ENCODE measurements at places on chromosomes 12 and 14. TPM values are rescaled to one million over a fixed set of nuclear protein-coding genes. Genes with fewer than 3 reads are reported as not detected.

SERPINA1 gene
- total RNA-seq = 5.1 TPM

BCAT1 gene
- total RNA-seq = 187 TPM

PLEKHD1 gene
- not detected for total RNA-seq

ATG2B gene
- 8.5 TPM for total RNA-seq

OVCH1 gene
- not detected for total RNA-seq

C12orf42 gene
- 2.0 TPM for total RNA-seq

DNA sequence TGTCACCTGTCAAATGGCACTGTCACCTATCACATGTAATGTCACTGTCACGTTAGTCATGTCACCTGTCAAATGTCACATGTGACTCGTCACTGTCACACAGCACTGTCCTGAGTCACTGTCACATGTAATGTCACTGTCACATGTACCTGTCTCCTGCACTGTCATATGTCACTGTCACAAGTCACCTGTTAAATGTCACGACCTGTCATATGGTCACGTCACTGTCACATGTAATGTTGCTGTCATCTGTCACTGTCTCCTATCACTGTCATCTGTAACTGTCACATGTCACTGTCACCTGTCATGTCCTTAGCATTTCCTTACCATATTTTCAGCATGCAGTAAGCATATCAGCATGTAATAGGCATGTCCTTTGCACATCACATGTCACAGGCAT, 27.1 kb upstream of the TESC start:
- no peak for DNase-seq

GRCh38 chr12:69610729-69611128, at the start of gene LRRC10:
LRRC10 (minus strand) TSS chr12:69610907; CDS start chr12:69610838, 69 bp downstream.
- no peak for DNase-seq

DNA sequence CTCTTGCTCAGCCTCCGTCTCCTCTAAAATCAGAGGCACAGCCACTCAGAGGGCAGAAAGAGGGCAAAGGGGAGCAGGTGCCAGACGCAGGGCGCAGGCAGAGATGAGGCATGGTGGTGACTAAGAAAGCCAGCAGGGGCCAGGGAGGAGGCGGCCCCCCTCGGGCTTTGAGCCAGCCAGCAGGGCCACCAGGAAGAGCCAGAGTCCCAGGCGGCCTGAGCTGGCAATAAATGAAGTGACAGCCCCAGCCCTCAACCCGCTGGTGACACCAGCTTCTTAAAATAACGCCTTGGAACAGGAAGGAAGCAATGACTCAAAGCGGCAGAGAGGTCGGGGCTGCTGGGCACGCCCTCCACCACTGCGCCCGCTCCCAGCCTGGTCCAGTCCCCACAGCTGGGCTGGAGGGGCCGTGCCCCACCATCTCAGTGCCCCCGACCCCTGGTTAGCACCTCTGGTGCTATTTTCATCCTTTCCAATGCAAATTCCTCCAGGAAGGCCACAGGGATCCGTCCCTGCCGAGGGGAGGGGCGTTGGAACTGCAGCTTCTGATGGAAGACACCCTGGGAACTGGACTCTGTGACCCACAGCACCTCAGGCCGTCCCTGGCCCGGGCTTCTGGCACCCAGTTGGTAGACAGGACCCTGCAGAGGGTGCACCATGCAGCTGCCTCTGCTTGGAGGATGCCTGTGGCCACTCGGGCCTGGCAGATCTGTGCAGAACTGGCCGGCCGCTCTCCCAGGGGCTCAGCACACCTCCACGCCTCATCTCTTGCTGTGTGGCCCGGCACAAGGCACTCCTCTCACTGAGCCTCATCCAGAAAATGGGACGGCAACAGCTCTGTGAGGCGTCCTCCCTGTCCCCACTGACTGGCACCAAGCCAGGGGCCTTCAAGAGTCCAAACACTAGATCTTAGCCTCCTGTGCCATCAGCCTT, 113.7 kb downstream of the NCOR2 start:
- DNase-seq = peak; percentile 72

DNA sequence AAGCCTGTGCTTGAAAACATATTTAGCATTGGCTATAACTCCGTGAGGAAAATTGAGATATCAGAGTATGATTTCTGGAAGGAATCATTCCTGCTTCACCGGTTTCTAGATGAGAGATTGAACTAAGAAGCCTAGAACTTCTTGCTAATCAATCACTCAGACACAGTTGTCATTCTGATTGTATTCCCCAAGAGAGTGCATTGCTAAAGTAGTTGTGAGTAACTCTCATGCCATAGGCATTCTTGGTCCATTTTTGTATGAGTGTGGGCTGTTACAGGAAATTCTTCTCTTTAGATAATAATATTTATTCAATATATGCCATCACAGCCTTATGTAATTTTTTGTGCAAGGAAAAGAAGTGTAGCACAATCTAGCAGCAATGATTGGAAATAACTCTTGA, 893.3 kb upstream of the MDGA2 start:
- no peak for DNase-seq

DNA sequence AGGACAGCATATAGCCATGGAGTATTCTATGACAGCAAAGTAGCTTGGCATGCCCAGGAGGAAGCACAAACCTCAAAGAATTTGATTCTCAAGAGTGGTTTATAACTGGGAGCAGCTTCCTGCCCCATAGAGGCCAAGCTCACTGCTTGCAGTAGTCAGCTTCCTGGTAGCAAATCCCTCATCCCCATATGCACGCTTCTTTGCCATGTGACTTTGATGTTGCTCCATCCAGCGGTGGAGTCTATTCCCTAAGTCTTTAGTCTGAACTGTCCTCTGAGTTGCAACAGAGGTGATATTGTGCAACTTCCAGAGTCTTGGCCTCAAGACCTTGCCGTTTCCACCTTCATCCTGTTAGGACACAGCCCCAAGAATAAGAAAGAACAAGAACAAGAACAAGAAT, 996.8 kb upstream of the TMEM132C start:
- DNase-seq = no peak

GRCh38 chr14:78637908-78638475, 467.8 kb downstream of the NRXN3 start:
- DNase-seq = no peak

DNA sequence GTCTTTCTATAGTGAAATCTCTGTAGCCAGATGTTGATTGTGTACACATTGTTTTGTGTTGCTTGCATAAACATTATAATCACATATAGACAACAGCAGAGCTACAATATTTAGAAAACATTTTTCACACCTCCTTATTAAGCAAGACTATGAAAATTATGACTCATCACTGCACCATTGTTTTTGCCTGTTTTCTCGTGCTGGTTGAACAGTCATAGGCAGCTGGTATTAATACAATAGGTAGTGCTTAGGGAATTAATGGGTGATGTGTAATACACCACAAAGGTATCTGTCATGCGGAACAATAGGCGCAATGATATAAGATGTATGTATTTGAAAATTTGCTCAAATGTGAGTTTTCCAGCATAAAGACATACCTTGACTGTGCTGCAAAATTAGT, 449.3 kb downstream of the FOXG1 start:
- no peak for DNase-seq

DNA sequence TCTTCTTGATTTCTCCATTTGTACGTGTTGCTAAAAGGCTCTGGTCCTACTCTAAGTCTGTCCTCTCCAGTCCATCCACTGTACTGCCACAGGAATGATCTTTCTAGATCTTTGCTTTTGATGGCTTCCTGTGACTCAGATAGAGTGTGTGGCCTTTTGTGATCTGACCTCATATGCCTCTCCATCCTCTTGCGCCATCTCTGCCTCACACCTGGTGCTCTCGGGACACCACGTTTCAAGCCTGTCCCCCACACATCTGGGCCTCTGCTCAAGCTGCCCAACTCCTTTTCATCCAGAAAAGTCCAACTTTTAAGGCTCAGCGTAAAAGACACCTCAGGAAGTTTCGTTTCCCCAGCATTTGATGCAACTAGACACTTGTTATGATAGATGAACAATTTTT, 39.0 kb downstream of the DCAF4 start:
- no peak for DNase-seq

GRCh38 chr12:80183939-80184338, 84.6 kb downstream of the OTOGL start:
- no peak for DNase-seq

DNA sequence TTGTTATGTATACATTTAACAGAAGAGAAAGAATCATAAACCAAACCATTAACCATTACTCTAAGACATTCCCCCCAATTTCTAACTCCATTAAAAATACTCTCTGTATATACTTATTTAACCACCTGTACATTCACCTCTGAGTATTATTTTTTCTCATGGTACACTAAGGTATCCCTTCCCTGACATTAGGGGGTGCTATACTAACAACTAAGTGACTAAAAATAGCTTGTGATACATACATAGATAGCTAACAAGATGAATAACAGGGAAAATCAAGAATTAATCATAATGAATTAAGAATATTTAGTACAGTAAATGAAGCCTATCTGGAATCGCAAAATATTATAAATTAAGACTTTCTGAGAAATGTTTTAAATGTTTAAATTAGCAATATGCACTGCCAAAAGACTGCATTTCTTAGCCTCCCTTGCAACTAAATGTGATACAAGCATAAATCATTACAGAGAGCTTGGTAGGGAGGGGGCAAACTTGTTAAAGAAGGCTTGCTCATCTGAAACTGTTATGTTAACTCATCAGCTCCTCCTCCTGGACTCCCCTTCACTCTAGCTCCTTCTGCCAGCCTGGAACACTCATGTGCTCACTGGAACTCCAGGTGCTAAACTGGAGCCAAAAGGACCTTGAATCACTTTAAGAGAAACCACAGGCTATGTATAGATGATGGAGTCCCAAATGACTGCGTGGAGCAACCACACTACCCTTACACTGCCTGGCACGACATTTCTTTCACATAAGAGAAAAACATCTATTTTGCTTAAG, 14.9 kb downstream of the C2CD5 start:
- no peak for DNase-seq

- DNase-seq = no peak
Measured at GRCh38 chr12:41850046-41850445, 294.6 kb downstream of the GXYLT1 start.

DNA sequence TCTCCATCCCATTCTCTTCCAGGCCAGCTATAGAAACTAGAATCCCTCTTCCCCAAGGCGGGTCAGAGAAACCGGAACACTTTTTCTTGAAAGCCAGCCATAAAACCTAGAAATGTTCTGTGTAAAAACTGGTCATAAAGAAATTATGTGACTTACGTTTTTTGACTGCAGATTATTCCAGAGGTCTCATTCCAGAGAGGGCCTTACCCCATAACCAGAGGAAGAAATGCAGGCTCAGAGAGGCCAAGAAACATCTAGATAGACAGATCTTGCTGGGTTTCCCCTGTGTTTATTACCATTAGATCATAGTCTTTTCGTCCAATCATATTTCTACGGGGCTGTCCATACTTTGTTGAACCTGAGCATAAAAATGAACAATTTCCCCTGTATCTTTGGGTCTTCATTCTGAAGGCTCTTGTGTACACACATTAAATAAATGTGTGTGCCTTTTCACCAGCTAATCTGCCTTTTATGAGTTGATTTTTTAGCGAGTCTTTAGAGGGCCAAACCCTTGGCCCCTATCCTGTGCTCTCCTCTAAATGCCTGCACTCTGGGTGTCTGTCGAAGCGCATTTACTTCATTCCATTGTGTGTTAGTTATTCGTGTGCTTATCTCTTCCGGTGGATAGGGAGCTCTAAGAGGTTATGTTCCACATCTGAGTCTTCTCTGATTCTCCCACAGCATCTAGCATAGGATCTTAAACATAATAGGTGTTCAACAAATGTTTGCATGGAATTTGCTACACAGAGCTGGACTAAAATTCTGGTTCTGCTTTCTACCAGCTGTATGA, 163.0 kb downstream of the ADCK1 start:
- DNase-seq = no peak

GRCh38 chr12:15829255-15829654, 40.1 kb upstream of the EPS8 start:
- no peak for DNase-seq

DNA sequence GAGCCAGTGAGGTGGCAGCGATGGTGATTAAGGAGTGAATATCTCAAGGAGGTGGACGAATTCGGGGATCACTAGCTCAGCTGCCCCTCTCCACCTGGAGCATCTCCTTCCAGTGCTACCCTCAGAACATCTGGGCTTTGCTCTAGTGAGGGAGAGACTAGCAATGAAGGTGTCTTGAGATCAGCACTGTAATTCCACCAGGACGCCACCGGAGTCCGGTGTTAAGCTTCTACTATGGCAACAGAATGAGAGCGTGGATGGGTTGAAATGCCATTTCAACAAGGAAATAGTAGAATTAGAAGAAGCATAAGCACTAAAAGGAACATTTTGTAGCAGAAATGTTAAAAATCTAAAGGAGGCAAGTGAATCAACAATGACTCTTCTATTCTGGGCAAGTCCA, 61.1 kb downstream of the NTF3 start:
- DNase-seq = no peak

GRCh38 chr12:40820794-40821484, 128.7 kb downstream of the CNTN1 start:
- no peak for DNase-seq

GRCh38 chr12:94091624-94092023, 56.8 kb upstream of the PLXNC1 start:
- DNase-seq = no peak

DNA sequence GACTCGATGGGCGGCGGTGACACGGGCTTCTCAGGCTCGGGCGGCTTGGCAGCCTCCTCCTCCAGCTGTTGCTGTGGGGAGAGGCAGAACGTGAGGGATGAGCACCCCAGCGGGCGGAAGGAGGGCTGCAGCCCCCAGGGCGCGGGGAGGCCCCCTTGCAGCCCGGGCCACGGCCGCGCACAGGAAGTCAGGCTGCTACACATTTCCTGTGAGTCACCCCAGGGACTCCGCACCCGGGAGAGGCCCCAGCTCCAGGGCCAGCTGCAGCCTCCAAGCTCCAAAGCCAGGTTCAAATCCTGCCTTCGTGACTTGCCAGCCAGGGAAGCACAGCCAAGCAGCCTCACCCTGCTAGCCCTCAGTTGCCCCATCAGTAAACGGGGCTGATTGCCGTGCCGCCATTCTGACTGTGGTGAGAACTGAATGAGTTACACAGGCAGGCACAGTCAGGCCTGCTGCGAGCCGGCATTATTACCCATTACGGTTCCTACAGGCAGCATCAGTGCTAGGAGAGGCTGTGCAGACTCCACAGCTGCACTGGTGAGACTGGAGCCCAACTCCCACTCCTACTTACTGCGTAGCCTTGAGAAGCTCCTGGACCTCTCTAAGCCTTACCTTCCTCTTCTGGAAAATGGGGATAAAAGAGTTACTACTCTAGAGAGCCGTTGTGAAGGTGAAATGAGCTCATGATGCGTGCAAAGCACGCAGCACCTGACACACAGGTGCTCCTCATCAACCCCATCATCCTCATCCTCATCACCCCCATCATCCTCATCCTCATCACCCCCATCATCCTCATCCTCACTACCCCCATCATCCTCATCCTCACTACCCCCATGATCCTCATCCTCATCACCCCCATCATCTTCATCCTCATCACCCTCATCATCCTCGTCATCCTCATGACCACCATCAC, 100.9 kb downstream of the NCOR2 start:
- DNase-seq = no peak

Measured in GM12878 (cell line).